HFFc6 (cell line): ENCODE measurements at places on chromosomes 6 and 20.

DNA sequence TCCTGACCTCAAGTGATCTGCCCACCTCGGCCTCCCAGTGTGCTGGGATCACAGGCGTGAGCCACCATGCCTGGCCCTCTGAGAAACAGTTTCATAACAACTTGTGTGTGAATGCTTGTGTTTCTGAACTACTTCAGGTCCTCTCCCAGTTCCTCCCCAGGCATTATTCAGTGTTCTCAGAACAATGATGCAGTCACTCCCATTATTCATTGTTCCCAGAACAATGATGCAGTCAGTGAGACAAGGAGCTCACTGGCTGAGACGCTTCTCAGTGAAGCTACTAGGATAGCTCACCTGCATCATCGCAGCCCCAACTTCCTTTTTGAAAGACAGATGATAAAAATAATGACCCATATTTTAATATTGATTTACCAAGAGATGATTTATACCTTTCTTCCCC lies 71.5 kb downstream of the NDUFAF5 start:
- DNase-seq: no peak
- no peak overlapping the region for H3K4me3 ChIP-seq
- H3K27me3 ChIP-seq: no peaks in the 10 kb centered on the region; the same call in 1 of the 2 replicates
- H3K36me3 ChIP-seq: peaks cover 7% of the 10 kb centered on the region
- H3K27ac ChIP-seq: no peak overlapping the region
- H3K4me1 ChIP-seq: peaks cover 26% of the 10 kb centered on the region; the same call in 1 of the 2 replicates

- DNase-seq: peak; percentile 11
- peaks cover 33% of the 10 kb centered on the region for H3K4me1 ChIP-seq
These were observed 661.3 kb downstream of the CD109 start for GRCh38 chr6:74357321-74357720.

GRCh38 chr6:138997136-138997535 lies 9.1 kb upstream of the REPS1 start:
- no peak for DNase-seq
- no peak overlapping the region for H3K27ac ChIP-seq
- no peak overlapping the region for H3K4me3 ChIP-seq
- no peaks in the 10 kb centered on the region for H3K4me1 ChIP-seq
- H3K36me3 ChIP-seq: no peaks in the 10 kb centered on the region
- peaks cover 10% of the 10 kb centered on the region for H3K27me3 ChIP-seq

GRCh38 chr6:31769684-31770371 lies 7.3 kb downstream of the VWA7 start:
- H3K4me3 ChIP-seq: no peak overlapping the region
- H3K36me3 ChIP-seq: no peaks in the 10 kb centered on the region
- H3K27me3 ChIP-seq: no peaks in the 10 kb centered on the region; the same call in 1 of the 2 replicates
- H3K4me1 ChIP-seq: peaks cover 13% of the 10 kb centered on the region; the same call in 1 of the 2 replicates
- H3K27ac ChIP-seq: no peak overlapping the region
- peak; percentile 45 for DNase-seq

- H3K27me3 ChIP-seq: no peaks in the 10 kb centered on the region; the same call in 1 of the 2 replicates
- peaks cover 5% of the 10 kb centered on the region for H3K36me3 ChIP-seq
- H3K27ac ChIP-seq: no peak overlapping the region
- H3K4me3 ChIP-seq: no peak overlapping the region
- DNase-seq: no peak
- peaks cover 13% of the 10 kb centered on the region for H3K4me1 ChIP-seq
These were observed 11.0 kb downstream of the FAM135A start for GRCh38 chr6:70424291-70424690.
